Right renal pelvis (tissue), 4 donors: ENCODE measurements at places on chromosomes 1 and 21. TPM values are rescaled to one million over a fixed set of nuclear protein-coding genes. Genes with fewer than 3 reads are reported as not detected.
A peak's percentile ranks its signal among the peaks of the same experiment; 100 is the strongest.

DNA sequence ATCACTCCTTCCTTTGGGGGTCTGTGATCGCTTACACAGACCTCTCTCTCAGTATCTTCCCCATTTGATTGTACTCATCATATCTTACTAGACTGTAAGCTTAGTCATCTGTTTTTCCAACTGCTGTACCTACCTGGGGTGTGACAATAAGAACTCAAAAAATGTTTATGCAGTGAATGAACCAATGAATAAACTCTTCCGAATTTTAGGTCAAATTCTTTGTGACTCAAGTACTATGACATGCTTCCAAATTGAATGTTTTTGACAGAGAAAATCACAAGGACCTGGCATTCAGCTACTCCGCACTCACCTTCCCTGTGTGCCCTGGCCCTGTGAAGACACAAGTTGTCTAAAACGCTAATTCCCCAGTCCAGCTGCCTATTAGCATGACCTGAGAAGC lies 42.1 kb downstream of the TMCO4 start:
- DNase-seq: no peak

Gene LHX4
- 2.2 TPM for polyA plus RNA-seq

DNA sequence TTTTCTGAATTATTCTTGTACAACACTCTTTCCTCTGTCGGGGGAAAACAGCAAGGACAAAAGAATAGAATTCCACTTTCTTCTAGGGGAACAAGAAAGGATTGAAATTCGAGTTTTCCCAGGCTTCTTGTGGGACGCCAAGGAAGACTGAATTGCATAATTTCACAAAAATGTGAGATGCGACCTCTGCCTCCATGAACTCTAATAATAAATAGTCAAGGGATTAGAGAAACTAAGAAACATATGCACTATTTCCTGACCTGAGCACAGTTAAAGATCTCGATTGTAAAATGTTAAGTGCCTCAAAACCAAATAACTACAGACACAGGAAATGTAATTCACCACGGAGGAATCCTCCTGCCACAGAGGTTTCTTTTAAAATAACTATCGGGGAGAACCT lies 117.3 kb upstream of the MARK1 start:
- DNase-seq: no peak

DNA sequence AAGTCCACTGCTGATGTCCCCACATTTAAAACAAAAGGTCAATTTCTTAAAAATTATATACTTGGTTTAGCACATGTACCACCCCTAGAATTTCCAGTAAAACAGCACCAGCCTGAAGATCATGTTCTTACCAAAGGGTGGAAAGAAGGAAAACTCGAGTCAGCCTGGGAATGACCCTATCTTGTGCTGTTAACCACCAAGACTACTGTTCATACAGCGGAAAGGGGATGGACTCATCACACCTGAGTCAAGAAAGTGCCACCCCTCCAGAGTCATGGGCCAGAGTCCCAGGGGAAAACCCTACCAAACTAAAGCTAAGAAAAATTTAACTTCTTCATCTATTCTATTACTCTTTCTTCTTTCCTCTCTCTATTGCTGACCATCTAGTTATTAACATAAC lies 113.6 kb upstream of the PPM1J start:
- DNase-seq: no peak

GRCh38 chr1:154989195-154989860 lies 4.1 kb upstream of the LENEP start:
- DNase-seq: no peak

Gene RHCE
- 0.90 TPM for polyA plus RNA-seq

GRCh38 chr21:44908908-44909307 lies 11.8 kb downstream of the ITGB2 start:
- no peak for DNase-seq

- DNase-seq: no peak
These were observed 141.0 kb upstream of the ZC3H11B start for GRCh38 chr1:219753914-219754313.

DNA sequence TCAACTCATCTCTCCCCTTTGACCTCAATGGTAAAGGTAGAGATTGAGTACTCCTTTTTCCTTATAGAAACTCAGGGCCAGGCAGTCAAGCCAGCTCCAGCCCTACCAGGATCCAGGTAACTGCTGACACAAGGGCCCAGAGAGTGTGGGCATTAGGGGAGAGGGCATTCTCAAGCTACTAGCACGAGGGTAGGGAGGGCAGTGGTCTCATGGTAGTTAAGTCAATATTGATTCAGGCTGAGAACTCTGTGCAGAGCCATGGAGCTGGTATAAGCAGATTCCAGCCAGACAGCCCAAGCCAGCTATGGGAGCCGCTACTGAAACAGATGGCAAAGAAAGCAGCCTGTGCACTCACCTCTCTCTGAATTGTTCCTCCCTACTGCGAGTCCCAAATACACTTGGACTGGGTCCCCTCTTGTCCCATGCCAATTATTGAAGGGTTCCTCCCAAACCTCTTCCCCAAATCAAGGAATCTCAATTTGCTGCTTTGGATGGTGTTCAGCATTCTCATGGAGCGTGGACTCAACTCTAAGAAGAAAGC lies 2.8 kb downstream of the PI4KB start:
- no peak for DNase-seq

Gene RYR2
- 1.4 TPM for polyA plus RNA-seq

DNA sequence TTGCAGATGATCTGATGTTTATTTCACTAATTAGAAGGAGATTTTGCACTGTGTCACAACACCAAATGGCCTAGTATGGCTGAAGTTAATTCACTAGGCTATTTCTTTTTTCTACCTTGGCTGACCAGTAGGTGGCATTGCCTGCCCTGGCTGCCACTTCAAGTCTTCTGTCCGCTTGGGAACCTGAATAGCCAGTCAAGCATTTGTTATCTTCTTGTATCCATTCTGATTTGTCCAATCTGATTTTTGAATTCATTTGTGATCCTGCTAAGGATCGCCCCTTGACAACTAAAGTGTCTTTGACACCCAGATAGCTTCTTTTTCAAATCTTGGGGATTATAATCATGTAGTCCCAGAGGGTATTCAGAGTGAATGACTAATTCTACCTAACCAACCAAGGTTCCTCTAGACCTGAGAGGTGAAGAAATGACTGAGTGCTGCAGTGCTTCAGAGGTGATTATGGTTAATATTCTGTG lies 99.4 kb downstream of the GIPC2 start:
- DNase-seq: peak; percentile 21

- no peak for DNase-seq
These were observed 67.6 kb downstream of the TBX19 start for GRCh38 chr1:168348146-168348709.

DNA sequence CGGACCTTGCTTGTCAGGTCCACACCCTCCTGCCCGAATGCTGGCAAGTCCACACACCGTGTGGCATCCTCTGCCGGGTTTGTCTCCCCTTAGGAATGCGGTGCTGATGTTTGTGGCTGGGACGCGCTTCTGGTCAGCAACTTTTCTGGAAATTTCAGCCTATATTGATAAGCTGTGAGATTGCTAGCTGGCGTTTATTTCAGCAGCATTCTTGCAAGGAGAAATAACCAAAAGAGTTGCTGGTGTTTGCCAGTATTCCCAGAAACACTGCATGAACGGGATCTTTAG lies 601 bp downstream of the CEPT1 start:
- peak; percentile 20 for DNase-seq

DNA sequence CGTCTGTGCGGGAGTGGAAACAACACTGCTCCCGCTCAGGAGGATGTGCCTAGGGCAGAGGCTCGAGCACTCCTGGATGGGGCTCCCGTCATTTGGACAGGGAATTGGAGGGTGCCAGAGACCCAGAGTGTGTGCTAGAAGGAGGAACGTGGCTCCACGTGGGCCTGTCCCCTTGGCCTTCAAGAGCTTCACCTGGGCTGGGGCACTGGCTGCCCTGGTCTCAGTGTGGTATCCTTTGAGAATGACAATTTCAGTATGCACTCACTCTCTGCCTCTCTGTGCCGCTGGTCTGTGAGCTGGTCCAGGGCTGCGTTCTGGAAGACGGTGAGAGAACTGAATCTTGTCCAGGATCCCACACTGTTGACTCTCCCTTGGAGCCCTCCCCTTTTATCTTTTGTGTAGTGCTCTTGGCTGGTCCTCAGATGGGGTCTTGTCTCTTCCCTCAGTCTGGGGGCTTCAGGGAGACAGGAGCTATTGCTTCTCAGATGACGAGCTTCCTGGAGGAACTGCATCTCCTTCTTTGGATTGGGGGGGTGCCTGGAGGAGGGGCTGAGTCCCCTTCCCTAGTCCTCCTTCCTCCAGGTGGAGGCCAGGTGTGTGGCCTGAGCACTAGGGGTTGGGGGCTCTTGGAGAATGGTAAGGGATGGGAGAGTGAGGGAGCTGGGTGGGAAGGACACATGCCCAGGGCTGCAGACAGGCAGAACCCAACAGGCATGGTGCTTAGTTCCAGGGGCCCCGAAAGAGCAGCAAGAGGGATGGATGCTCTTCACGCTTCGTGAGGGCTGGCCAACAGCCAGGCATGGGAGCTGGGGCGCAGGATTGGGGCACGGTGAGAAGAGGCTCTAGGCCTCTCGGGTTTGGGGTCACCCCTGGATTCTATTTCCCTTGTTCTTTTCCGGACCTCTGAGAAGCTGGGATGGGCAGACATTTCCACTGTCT lies 14.8 kb upstream of the ETV3L start:
- no peak for DNase-seq

GRCh38 chr1:81799939-81800694 lies 617 bp upstream of the ADGRL2 start:
- peak; percentile 82 for DNase-seq

GRCh38 chr1:158080066-158080465 lies 86.6 kb downstream of the KIRREL1 start:
- no peak for DNase-seq

DNA sequence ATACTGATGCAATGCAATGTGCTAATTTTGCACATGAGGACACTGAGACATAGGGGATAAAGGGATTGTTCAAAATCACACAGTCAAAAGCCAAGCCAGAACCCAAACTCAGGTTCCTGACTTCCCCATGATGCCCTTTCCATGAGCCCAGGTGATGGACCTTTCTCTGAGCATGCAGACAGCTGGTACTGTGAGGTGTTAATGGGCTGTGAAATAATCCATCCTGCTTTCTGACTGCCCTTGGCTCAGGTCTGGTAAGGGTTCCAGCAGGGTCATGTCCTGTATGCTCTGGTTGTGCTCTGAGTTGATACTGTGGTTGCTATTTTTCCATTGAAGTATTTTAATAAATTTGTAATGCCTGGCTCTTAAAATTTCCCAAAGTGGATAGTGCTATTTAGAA lies 50.0 kb downstream of the CNIH3 start:
- no peak for DNase-seq

Gene SMPDL3B
- polyA plus RNA-seq: 11.7 TPM

Gene TPM3
- polyA plus RNA-seq: 286 TPM
